ENCODE measurements at places on chromosomes 1 and 21. TPM values are rescaled to one million over a fixed set of nuclear protein-coding genes. Genes with fewer than 3 reads are reported as not detected.

DNA sequence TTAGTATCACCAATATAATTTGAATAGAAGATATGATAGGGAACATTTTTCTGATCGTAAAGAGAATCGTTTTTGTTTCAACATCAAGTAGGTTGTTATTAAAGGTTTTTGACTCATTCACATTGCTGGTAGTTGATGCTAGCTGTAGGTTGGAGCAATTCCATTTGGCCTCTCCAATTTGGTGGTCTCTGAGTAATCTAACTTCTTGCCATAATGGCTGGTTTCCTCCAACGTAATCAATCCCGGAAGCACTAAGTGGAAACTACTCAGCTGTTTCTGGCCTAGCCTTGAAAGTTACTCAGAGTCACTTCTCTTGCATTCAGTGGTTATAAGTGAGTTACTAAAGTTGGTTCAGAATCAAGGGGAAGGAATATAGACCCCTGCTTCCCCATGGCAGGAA, 26.0 kb downstream of the RCOR3 start:
- no peak for DNase-seq

GRCh38 chr1:109816175-109816811, 52.6 kb upstream of the EPS8L3 start:
- DNase-seq = peak; percentile 67

DNA sequence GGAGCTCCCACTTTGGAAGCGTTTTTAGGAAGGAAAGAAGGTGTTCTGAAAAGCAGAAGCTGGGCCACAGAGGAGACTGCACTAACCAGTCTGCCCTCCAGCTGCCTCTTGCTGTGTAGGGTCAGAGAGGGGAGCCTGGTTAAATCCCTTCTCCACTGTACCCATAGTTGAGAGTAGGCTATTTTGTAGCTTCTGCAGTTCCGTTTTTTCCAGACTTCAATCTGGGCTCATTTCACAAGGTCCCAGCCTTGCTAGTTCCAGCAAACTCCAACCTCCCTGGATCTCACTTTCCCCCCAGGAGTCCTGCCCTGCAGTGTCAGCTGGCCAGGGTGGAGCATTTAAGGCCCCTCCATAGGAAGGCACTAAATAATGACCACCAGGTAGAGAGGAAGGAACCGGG, 11.0 kb downstream of the TNN start:
- no peak for DNase-seq

- DNase-seq = no peak
These were observed 4.7 kb upstream of the PADI1 start for GRCh38 chr1:17200246-17200645.

DNA sequence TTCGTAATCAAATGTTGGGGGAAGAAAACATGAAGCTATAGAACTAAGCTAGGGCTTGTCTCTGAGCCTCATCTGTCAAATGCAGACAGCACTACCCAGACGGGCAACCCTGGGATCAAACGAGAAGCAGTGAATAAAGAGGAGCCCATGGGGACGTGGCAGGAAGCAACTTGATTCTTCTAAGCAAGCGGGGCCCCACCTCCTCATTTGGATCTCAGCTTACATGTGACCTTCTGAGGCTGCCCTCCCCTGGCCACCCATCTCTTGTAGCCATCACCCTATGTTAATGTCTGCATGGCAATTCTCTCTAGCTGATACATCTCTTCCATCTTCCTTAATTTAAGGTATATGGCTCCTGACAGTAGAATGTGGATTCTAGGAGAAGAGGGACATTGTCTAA, 171.3 kb downstream of the IGSF21 start:
- no peak for DNase-seq

DNA sequence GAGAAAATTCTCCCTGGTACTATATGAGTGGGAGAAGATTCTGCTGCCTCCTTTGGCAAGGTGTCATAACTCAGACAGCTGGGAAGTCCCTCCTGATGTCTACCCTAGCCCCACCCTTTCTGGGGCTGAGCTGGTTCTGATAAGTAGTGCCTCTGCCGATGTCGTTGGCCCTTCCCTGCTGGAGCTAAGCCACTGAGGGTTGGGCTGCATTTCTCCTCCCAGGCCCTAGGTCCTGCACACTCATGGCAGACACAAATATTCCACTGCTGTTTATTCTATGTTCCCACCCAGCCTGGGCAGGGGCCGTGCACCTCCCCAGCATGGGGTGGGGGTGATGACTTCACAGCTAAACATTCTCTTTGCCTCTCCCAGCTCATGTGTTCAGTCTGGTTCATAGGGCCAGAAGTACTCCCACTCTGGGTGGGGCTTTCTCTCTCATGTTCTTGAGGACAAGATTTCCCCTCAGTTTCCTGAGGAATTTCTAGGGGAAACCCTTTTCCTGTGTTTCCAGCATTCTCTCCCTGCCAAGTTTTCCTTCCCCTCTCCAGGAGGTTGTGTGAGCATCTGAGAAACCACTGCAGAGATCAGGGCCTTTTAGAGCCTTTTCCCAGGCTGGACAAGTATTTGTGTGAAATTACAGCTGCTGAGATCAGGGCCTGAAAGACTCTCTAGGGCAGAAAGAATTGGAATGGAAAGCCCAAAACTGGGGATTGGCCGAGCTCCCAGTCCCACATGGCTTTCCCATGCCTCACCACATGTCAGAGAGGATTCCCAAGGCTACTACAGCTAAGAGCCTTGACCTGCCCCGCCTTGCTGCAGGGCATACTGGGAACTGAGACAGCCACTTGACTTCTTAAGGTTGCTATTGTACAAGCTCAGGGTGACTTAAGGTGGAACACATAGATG, 66.2 kb downstream of the ATP2B4 start:
- DNase-seq = peak; percentile 96

DNA sequence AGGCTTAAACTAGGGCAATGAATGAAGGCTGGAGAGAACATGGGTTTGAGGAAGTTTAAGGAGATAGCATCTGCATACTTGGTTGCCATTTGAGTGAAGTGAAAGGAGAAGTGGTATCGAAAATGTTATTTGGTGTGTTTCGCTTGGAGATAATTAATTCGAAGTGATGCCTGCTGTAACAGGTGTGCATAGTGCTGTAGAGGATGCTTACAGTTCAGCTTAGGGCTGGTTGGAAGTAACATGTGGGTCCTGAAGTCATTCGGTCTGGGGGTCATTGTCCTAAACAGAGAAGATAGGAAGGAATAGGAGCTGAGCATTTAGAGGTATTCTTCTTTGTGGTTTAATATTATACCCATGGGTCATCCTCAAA, 301 bp upstream of the NUDT17 start:
- no peak for DNase-seq

DNA sequence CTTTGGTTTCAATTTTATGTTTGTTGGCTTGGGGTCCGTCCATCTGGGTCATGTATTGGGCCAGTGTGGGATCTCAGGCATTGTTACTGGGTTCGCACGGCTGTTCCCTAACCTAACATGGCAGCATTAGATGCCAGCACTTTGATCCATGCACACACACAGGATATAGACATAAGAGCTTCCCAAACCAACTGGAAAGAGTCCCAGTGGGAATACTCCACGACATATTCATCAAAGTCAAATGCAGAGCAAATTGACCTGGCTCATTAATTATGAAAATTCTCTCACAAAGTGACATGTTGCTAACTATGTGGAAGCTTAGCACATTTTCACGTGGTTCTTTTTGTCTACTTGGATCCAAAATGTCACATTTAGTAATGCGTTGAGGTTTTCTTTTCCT, 130.4 kb downstream of the SETD4 start:
- no peak for DNase-seq

- DNase-seq = no peak
These were observed 7.1 kb upstream of the TNR start for GRCh38 chr1:175750366-175751071.

- DNase-seq = no peak
These were observed 2.6 kb downstream of the SLAMF8 start for GRCh38 chr1:159829273-159829634.

- no peak for DNase-seq
These were observed 4.1 kb upstream of the FAM110D start for GRCh38 chr1:26154750-26155149.

DNA sequence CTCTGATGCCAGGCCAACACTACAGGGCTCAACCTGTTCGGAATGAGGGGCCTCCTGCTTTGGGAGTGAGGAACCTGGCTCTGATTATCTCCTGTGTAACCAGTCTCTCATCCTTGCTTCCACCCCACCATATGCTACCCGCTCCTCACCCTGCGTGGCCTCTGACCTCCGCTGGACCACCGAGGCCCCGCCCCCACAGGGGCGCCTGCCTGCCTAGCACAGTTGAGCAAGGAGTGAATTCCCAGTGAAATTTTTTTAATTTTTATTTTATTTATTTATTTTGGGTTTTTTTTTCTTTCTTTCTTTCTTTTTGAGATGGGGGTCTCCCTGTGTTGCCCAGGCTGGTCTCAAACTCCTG, 1.9 kb upstream of the GNB1 start:
- no peak for DNase-seq

DNA sequence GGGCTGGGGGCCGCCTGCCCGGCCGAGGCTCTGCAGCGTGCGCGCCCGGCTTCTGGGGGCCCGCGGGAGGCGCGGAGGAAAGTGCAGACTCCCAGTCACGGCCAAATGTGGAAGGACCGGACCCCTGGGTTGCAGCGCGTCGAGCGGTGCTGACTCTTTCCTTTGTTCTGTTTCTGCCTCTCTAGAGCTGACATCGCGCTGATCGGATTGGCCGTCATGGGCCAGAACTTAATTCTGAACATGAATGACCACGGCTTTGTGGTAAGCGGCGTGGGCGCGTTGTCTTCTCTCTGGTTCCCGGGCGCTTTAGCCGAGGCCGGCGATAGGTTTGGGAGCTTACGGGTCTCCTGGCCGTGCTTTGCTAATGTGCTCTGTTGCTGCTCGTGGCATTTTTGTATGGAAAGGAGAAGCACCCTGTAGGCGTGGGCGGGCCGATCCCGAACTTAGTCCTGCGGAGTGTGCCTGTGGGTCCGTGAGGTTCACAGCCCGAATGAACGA, 629 bp downstream of the PGD start:
- no peak for DNase-seq

DNA sequence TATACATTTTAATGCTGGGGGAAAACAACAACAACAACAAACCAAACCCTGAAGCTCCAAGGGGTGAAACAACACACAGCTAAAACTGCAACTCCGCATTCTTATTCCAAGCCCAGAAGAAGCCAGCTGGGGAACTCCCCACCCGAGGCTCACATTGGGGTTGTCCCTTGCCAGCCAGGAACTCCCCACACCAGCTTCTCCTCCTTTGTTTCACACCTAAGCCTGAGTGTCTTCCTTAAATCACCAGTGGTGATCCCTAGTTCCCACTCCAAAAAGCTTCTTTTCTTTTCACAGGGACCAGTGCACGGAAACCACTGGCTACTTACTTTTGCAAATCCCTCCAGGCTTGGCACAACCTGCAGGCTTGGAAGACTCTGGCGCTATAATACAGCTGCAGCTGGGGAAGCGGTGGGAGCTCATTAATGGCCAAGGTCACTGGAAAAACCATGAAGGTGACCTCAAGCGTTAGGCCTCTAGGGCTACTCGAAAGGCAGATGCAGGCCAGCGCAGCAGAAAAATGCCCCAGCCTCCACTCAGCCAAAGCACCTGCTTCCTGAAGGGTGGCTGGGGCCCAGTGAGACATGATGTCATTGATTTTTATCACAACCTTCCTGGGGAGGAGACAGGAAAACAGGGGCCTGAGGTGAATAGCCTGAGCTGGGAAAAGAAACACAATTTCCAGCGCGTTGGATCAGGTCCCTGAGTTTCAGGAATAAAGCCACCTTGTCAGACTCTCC, 40.1 kb downstream of the TLR5 start:
- no peak for DNase-seq

The LDLRAD1 gene
- total RNA-seq = not detected

The SH3D21 gene
- total RNA-seq = 17.2 TPM

The NBPF9 gene
- 17.2 TPM for total RNA-seq

The RHEX gene
- total RNA-seq = 1.7 TPM

The EFCAB14 gene
- total RNA-seq = 67.3 TPM

The FHAD1 gene
- not detected for total RNA-seq

The CAPN9 gene
- not detected for total RNA-seq

The KIF1B gene
- total RNA-seq = 45.4 TPM

The TIE1 gene
- total RNA-seq = 36.1 TPM

Data from vagina (tissue), 2 donors.